Thoracic aorta (tissue), 2 donors: ENCODE measurements at places on chromosomes 2 and 18.
A peak's percentile ranks its signal among the peaks of the same experiment; 100 is the strongest.

DNA sequence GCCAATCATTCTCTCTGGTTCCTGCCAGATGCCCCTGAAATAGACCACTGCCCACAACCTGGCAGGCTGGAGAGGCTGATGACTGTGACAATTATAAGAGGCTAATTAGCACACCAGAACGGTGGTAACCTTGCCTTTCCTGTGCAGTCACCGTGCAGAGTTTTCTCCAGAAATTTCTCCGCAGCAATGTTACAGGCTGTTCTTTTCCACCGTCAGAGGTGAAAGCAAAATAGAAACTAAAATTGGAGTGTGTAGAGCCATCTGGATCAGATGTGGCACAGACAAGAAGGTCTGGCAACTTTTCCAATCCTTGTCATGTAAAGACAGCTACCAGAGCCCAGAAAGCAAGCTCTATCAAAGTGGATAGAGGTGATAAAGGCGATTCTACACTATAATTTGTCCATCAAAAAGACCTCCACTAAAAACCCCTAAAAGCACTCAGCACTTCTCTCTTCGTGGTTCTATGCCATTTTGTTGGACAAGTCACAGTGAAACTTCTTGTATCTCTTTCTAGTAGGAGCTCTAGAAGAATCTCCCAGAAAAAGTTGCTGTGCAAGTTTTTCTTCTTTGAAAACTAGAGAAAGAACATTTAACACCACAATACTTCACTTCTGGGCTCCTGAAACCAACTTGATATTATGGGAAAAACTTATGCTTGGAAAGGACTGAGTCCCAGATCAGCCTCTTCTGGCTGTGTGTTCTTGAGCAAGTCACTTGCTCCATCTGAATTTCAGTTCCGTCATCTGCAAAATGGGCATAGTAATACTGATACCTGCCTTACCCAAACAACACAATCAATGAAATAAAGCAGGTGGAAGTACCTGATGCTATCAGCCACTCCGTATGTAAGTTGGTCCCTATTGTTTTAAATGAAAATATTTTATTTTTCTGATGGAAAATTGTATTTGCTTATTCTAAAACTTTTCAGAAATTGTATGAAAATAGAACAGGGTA lies 295.6 kb upstream of the DLGAP1 start:
- no peaks in the 10 kb centered on the region for H3K4me1 ChIP-seq
- H3K27ac ChIP-seq = no peak overlapping the region
- no peaks in the 10 kb centered on the region for H3K36me3 ChIP-seq
- no peak for DNase-seq

DNA sequence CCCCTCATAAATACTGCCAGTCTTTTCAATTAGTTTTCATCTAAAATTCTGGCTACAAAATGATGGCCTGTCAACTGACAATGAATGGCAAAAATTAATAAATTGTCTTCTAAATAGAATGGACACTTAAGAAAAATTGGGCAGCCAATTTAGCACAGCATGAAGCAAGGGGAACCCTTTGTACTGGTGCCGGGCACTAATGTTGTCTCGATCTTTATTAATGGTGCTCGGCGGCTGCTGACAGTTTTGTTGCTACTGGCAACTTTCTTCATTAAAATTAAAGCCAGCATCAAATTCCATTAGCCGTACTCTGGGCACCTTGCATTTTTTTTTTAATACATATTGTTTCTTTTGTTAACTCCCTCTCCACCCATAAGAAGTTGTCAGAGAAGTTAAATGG lies 309.3 kb downstream of the GBX2 start:
- no peaks in the 10 kb centered on the region for H3K4me1 ChIP-seq
- H3K27me3 ChIP-seq = no peaks in the 10 kb centered on the region
- DNase-seq = no peak
- H3K36me3 ChIP-seq = no peaks in the 10 kb centered on the region

- no peak overlapping the region for H3K27ac ChIP-seq
- H3K27me3 ChIP-seq = no peaks in the 10 kb centered on the region
- no peak for DNase-seq
- H3K36me3 ChIP-seq = no peaks in the 10 kb centered on the region
- H3K4me1 ChIP-seq = no peaks in the 10 kb centered on the region
- no peak overlapping the region for H3K4me3 ChIP-seq
Measured at GRCh38 chr2:207983641-207984042, 41.7 kb downstream of the PLEKHM3 start.

GRCh38 chr2:189465478-189465877 lies 24.2 kb downstream of the WDR75 start:
- peak overlapping the region; percentile 67 for H3K27ac ChIP-seq
- H3K36me3 ChIP-seq = peaks cover 20% of the 10 kb centered on the region
- no peak overlapping the region for H3K4me3 ChIP-seq
- H3K27me3 ChIP-seq = no peaks in the 10 kb centered on the region

DNA sequence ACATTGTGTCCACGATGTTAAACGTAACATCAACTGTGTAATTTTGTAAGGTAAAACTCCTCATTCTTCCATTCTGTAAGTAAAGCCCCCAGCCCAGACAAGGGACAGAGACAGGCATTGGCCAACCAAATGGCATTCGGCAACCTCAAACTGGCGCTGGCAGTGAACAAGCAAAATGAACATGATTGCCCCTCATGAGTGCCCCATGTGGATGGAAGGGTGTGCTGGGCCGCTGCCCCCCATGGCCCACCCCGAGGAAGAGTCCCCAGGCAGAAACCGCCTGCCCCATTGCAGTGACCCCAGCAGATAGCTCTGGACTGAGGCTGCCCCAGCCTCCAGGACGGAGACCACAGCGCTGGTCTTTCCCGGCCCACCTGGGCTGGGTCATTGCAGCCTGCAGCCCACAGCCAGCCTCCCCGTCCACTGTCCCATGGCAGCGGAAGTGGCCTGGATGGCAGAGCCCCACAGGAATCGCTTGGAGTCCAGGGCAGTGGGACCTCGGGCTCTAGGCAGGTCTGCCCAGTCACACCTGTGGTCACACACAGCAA lies 220.2 kb downstream of the HDAC4 start:
- peaks cover under 1% of the 10 kb centered on the region for H3K36me3 ChIP-seq
- no peak for DNase-seq
